ENCODE measurements at places on chromosomes 4 and X. TPM values are rescaled to one million over a fixed set of nuclear protein-coding genes. Genes with fewer than 3 reads are reported as not detected.

Gene SLC10A6
- not detected for total RNA-seq

Gene STS
- 2.9 TPM for total RNA-seq

GRCh38 chr4:140806163-140806562, 50.0 kb upstream of the TBC1D9 start:
- DNase-seq, result no peak

- DNase-seq, result no peak
Measured at GRCh38 chrX:44002567-44002966, 29.4 kb upstream of the NDP start.

DNA sequence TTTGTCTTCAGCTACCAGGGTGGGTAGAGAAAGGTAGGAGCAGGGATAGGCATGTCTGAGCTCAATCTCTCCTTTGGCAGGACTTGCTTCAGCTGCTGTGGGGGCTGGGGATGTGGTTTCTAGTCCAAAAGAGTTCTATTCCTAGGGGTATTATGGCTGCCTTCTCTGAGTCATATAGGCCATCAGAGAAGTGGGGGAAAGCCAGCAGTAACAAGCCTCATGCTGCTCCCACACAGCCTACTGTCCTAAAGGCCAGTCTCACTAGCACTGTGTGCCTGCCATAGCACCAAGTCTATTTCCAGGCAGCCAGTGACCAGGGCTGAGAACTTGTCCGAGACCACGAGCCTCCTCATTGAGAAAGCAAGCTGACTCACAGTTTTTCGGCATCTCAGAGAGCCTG, 270.6 kb downstream of the DCAF12L2 start:
- no peak for DNase-seq

All from frontal cortex (tissue), 4 donors.